ENCODE measurements at places on chromosomes 5 and 9. TPM values are rescaled to one million over a fixed set of nuclear protein-coding genes. Genes with fewer than 3 reads are reported as not detected.
A peak's percentile ranks its signal among the peaks of the same experiment; 100 is the strongest.

Gene ROPN1L
- not detected for total RNA-seq

Gene NTRK2
- total RNA-seq = 1.1 TPM

Gene MARCOL
- total RNA-seq = not detected

Gene PCDHB8
- 0.49 TPM for total RNA-seq

Gene FAM114A2
- total RNA-seq = 22.6 TPM

Gene SDHA
- total RNA-seq = 269 TPM

Gene BTNL3
- not detected for total RNA-seq

Gene TNC
- total RNA-seq = 94.7 TPM

Gene CYLC2
- not detected for total RNA-seq

DNA sequence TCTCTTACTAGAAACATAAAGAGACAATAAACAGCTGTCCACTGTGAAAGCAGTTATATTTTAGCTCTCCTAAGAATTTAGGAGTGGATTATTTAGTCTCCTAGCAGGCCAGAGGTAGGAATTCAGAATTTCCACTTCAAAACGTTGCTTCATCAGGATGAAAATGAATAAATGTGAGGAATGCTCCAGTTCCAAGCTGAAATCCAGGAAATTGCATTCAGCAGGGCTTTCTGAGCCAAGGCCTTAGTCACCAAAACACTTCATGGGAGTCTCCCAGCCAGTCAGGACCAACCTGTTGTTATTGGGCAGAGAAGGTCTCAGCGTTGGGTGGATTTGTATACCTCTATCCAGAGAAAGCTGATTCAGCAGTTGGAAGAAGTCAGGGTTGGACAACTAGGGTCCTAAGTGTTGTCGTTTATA, 1040.3 kb downstream of the TLE1 start:
- H3K36me3 ChIP-seq = no peaks in the 10 kb centered on the region
- no peaks in the 10 kb centered on the region for H3K4me1 ChIP-seq

- H3K4me1 ChIP-seq = no peaks in the 10 kb centered on the region
- no peak overlapping the region for H3K27ac ChIP-seq
- no peak overlapping the region for H3K4me3 ChIP-seq
- H3K27me3 ChIP-seq = no peaks in the 10 kb centered on the region
- DNase-seq = no peak
Measured at GRCh38 chr5:117487556-117487955, 912.9 kb upstream of the SEMA6A start.

DNA sequence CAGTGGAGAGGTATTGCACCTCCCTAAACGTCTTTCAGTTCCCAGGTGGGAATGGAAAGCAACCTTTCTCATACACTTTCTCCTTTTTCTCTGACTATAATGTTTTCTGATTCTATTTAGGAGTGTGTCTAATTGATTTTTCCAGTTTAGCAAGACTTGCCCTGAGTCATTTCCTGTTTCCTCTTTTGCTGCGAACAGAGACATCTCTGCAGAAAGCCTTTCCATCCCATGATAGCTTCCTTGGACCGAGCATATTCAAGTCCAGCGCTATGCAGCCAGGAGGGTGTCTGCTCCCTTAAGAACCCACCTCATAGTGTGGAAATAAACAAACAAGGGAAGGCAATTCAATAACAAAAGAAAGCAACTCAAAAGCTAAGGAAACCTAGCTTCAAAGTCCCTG, 60.0 kb upstream of the CDH6 start:
- no peak overlapping the region for H3K4me3 ChIP-seq
- no peaks in the 10 kb centered on the region for H3K27me3 ChIP-seq
- no peaks in the 10 kb centered on the region for H3K36me3 ChIP-seq
- DNase-seq = no peak

- H3K27ac ChIP-seq = no peak overlapping the region
- no peak for DNase-seq
- H3K4me3 ChIP-seq = no peak overlapping the region
- no peaks in the 10 kb centered on the region for H3K4me1 ChIP-seq
- H3K27me3 ChIP-seq = no peaks in the 10 kb centered on the region
Measured at GRCh38 chr5:170913573-170913972, 51.8 kb downstream of the RANBP17 start.

DNA sequence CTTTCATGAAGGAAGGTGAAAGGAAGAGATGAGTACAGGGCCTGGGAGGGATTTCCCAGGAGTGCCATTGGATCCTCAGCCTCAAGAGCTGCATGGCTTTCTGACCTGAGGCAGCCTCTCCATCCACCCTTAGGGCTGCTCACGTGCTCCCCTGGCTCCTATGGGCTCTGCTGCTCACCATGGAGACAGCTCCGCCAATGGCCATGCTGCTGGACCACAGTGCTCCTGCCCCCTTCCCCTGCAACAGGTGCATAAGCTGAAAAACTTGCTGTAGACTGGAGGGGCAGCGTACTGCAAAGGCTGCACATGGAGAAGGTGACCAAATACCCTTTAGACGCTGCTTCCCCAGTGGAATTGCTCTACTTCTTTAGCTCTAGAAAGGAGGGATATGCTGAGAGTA, 112.7 kb upstream of the PANK3 start:
- H3K4me1 ChIP-seq = no peaks in the 10 kb centered on the region
- H3K27me3 ChIP-seq = no peaks in the 10 kb centered on the region
- H3K27ac ChIP-seq = no peak overlapping the region
- no peak for DNase-seq

- H3K27me3 ChIP-seq = no peaks in the 10 kb centered on the region
- H3K27ac ChIP-seq = no peak overlapping the region
- no peaks in the 10 kb centered on the region for H3K36me3 ChIP-seq
- no peak for DNase-seq
- H3K4me1 ChIP-seq = no peaks in the 10 kb centered on the region
- no peak overlapping the region for H3K4me3 ChIP-seq
Measured at GRCh38 chr5:79157305-79157704, 45.7 kb downstream of the BHMT start.

GRCh38 chr9:98658951-98659351, 49.8 kb downstream of the GABBR2 start:
- no peaks in the 10 kb centered on the region for H3K36me3 ChIP-seq
- no peaks in the 10 kb centered on the region for H3K4me1 ChIP-seq
- H3K4me3 ChIP-seq = no peak overlapping the region
- no peak for DNase-seq

GRCh38 chr9:21070171-21070571, 7.6 kb downstream of the IFNB1 start:
- peaks cover 14% of the 10 kb centered on the region for H3K4me1 ChIP-seq
- no peak overlapping the region for H3K27ac ChIP-seq
- H3K27me3 ChIP-seq = no peaks in the 10 kb centered on the region
- DNase-seq = no peak
- no peaks in the 10 kb centered on the region for H3K36me3 ChIP-seq

GRCh38 chr9:37747271-37747753, 6.3 kb upstream of the TRMT10B start:
- no peaks in the 10 kb centered on the region for H3K27me3 ChIP-seq
- H3K4me1 ChIP-seq = no peaks in the 10 kb centered on the region
- H3K27ac ChIP-seq = no peak overlapping the region
- no peak overlapping the region for H3K4me3 ChIP-seq
- H3K36me3 ChIP-seq = no peaks in the 10 kb centered on the region
- peak; percentile 49 for DNase-seq

- no peak overlapping the region for H3K4me3 ChIP-seq
- no peaks in the 10 kb centered on the region for H3K36me3 ChIP-seq
- H3K27ac ChIP-seq = no peak overlapping the region
- H3K4me1 ChIP-seq = no peaks in the 10 kb centered on the region
Measured at GRCh38 chr5:31827867-31828266, 188.9 kb downstream of the PDZD2 start.

DNA sequence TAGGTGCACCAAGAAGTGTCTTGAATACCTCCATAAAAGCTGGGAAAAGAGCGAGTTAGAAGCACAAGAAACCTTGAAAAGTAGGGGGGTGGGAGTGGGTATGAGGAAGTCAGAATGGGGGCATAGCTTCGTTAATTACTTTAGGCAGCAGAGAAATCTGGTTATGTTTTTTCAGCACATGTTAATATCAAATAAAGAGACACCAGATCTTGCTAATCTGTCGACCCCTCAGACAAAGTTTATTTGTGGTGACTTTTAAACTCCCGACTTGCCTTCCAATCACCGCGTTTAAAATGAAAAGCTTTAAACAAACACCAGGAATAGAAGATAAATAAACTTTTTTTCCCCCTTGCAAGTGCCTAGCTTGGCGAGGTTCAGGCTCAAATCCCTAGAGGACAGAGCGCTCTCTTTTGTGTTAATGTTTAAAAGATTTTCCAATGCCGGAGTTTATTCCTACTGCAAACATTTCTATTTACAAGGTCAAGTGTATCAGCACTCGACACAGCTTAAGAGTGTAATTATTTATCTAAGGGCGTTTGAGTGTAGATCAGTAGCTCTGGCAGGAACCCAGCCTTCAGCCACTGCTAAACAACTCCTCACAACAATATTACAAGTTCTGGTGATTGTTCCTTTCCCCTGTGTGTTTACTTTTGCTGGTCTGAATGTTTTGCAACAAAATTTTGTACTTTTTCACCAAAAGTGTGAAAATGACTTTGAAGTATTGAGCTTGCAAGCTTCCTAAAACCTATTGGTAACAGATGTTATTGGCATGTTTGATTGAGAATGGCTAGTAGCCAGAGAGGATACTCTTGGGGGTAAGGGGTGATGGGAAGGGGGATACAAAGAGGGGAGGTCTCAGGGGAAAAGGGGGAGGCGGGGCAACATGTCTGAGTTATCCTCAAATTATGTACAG, 3.8 kb downstream of the GAS1 start:
- peak; percentile 59 for DNase-seq
- H3K36me3 ChIP-seq = no peaks in the 10 kb centered on the region
- H3K27ac ChIP-seq = no peak overlapping the region
- H3K4me3 ChIP-seq = peak overlapping the region; percentile 86
- no peaks in the 10 kb centered on the region for H3K4me1 ChIP-seq

DNA sequence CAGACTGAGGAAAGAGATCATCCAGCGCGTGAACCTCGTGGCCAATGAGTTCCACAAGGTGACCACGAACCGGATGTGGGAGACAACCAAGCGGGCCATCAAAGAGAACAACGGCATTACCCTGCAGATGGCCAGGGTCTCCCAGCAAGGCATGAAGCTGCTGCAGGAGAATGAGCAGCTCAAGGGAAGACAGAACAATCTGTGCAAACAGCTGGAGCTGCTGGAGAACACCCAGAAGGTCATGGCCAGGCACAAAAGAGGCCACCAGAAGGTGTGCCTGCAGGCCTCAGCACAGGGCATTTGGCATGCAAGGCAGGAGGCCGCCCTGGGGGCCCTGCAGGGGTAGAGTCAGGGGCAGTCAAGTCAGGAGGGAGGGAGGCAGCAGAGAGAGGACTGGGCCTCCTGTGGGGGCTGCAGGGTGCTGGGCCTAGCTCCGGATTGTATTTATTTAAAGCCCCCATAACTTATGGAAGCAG, 4.2 kb downstream of the PTRH1 start:
- H3K27ac ChIP-seq = no peak overlapping the region
- H3K36me3 ChIP-seq = no peaks in the 10 kb centered on the region
- H3K4me1 ChIP-seq = peaks cover 10% of the 10 kb centered on the region
- H3K4me3 ChIP-seq = no peak overlapping the region
- H3K27me3 ChIP-seq = no peaks in the 10 kb centered on the region

- no peak overlapping the region for H3K4me3 ChIP-seq
- no peaks in the 10 kb centered on the region for H3K27me3 ChIP-seq
- no peaks in the 10 kb centered on the region for H3K36me3 ChIP-seq
- no peak overlapping the region for H3K27ac ChIP-seq
Measured at GRCh38 chr5:79552984-79553383, 39.0 kb upstream of the HOMER1 start.

Data from psoas muscle (tissue), 8 donors.